CD8-positive, alpha-beta T cell (primary cell): ENCODE measurements at places on chromosomes 3 and 15. TPM values are rescaled to one million over a fixed set of nuclear protein-coding genes. Genes with fewer than 3 reads are reported as not detected.

GRCh38 chr3:129304146-129304961, 25.7 kb downstream of the HMCES start:
- DNase-seq, result no peak

IREB2 gene
- 76.7 TPM for total RNA-seq

DNA sequence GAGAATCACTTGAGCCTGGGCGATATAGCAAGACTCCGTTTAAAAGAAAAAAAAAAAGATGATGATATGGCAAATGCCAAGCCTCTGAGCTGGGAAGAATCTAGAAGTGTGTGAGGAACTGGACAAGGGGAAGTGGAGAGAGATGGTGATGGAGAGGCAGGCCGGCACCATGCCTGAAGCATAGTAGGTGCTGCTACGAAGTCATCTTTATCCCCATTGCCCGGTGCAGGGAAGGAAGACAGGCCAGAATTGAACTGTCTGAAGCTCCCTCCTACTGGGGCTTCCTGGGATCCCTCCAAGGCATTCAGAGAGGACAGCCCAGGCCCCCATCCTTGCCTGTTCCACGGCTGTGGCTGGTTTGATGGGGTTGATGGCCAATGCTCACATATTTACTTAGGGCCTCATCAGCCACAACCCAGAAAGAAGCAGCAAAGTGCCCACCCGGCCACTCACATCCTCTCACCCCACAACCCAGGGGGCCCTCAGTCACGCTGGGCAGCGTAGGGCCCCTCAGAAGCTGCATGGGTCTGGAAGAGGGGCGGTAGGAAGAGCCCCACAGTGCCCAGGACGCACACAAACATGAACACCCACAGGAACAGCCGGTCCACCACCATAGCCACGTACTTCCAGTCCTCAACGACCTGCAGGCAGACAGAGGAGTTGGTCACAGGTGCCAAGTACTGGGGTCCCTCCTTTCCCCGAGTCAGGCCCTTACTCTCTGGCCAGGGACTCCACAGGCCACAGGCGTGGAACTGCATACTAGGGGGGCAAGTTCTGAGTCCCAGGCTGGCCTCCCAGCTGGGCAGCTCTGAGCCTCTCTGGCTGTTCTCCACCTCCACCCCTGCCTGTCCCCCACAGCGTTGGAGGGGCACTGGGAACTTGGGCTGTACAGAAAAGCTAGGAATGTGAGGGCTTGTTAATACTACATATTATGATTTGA, 4.1 kb upstream of the CHRNA3 start:
- no peak for DNase-seq

- DNase-seq, result no peak
Measured at GRCh38 chr15:69974321-69974720, 123.4 kb downstream of the TLE3 start.

DNA sequence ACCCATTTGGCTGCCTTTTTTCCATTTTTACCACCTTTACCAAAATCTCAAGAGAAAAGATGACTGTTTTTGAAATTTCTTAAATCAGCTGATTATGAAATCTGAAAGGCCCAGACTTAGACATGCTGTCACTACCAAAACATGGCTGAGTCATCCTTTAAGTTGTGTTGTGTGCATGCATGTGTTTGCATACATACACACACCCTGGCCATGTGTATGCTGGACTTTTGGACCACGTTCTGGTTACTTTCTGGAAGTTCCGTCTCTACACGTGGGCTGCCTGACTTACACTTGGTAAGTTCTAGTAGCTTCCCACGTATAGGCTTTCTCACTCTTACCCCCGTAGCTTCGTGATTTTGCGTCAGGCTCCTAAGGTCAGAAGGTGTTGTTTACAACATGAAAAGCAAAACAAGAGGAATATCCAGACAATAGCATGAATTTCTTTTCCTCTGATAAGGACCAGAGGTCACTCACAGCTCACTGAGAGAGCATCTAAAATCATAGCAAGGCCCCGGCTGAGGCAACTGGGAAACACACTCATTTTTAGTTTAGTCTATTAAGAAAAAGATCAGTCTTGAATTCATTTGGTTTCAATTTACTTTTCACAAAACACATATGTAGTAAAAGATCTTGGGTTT, 62.4 kb downstream of the COL8A1 start:
- DNase-seq, result no peak

TMEM62 gene
- total RNA-seq, result 23.0 TPM

EEF1AKMT4 gene
- total RNA-seq, result 0.38 TPM

GRCh38 chr15:63719281-63719680, 114.5 kb downstream of the HERC1 start:
- no peak for DNase-seq

USP4 gene
- total RNA-seq, result 92.4 TPM

ARNT2 gene
- total RNA-seq, result not detected

GRCh38 chr15:77497110-77497737, 76.5 kb downstream of the HMG20A start:
- no peak for DNase-seq

DNA sequence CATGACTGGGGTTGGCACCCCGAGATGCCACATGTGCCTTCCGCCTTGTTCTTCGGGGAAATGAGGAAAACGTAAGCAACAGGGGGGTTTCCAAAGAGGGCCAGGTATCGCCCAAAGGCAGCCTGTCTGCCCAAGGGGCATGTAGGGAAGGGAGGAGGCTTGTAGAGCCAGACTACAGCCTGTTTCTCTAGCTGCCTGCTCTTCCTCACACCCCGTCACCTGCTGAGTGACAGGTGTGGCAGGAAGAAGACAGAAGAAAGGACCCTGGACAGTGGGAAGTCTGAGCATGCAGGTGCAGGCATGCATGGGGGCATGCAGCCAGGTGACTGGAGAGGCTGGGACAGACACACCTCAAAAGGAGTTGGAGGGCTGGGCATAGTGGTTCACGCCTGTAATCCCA, 9.8 kb downstream of the PLA2G4E start:
- no peak for DNase-seq

GRCh38 chr3:48478626-48479555, 25.1 kb downstream of the SHISA5 start:
- DNase-seq, result peak; percentile 74

- no peak for DNase-seq
Measured at GRCh38 chr15:58559904-58560588, 128.3 kb downstream of the LIPC start.

DNA sequence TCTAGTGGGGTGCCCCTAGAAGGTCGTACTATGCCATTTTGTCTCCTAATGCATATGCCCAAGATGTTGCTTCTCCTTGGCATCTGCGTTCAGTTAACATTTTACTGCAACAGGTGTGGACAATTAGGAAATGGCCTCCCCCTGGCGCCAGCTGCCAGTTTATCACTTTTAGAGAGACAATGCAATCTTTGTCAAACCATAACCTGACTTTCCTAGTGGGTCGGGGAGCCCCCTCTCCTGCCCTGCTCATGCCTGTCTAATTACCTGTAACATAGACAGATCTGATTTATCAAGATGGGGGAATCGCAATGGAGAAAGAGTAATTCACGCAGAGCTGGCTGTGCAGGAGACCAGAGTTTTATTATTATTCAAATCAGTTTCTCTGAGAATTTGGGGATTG, 353.7 kb upstream of the SGO1 start:
- no peak for DNase-seq

DNA sequence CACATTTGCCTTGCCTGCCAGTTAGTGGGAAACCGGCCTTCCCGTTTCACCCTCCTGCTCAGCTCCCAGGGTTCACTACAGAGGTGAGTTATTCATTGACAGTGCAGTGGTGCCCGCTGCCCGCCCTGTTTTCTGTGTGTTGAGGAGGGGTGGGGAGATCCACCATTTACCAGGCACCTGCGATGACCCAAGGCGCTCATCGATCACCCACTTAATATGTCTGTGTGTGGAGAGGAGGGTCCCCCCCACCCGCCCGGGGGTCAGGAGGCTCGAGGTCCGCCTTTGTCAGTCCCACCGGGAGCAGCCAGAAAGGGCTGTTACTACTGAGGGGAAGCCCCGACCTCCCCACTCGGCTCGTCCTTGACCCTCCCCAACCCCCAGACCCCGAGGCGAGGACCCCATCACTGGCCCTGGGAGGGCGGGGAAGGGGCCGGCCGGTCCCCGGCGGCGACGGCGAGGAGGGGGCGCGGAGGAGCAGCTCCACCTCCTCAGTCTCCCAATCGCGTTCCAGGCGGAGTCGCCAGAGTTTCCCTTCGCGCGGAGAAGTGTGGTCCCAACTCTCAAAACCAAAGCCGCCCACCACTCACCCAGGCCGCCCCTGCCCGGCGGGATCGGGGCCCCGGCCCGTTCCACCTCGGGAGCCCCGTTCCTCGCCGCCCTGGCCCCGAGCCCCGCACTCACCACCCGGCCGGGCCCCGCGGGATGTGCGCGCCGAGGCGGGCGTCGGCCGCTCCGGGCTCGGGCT, 1.1 kb downstream of the PLXNB1 start:
- DNase-seq, result no peak

DNA sequence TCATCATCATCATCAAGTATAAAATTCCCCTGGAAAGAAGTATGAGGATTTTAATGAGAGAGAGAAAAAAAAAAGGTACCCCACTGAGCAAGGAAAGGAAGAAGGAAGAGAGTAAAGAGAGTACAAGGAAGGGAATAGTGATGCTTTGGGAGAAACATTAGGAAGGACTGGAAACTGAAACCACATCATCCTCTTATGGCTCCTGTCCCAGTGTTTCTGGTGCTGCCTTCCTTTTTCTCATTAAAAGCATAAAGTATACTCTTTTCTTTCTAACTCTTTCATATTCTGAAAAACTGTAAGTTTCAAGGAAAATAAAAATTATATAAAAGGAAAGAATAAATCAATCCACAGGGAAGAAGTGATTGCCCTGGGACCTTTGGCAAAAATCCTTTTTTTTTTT, 616.4 kb upstream of the CBLB start:
- no peak for DNase-seq

- no peak for DNase-seq
Measured at GRCh38 chr15:38878026-38878425, 313.4 kb upstream of the RASGRP1 start.

IL17RB gene
- total RNA-seq, result not detected

- no peak for DNase-seq
Measured at GRCh38 chr15:87959080-87959479, 297.5 kb downstream of the NTRK3 start.

PRKCI gene
- 20.2 TPM for total RNA-seq

FBXO40 gene
- not detected for total RNA-seq

DNA sequence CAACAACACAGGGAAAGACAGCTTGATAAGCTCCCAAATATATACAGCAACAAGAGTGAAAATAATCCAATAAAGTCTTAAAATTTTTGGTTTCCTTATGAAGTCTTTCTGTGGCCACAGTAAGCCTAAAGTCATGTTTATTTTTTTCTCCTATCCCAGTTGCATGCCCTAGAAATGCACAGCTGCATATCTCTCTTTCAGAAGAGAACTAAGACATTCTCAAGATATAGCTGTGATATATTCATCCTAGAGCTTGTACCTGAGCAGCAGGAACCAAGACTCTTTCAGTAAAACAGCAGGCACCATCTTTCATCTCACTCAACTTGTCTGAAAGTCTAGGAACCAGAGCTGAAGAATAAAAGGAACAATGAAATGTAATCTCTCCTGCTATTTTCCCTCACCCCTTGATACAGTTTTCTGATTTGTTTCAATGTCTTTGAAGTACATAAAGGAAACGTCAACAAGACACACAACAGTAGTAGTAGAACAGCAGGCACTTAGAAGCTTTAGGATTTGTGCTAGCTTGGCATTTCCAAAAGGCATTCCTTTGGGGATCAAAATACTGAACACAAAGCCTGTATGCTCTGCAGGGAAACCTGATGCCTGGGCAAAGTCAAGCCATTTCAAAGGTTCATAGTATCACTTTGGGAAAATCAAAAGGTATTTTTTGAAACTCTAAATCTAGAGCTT, 536.8 kb downstream of the PYDC2 start:
- DNase-seq, result no peak

BSN gene
- 0.17 TPM for total RNA-seq

TTLL13 gene
- 0.28 TPM for total RNA-seq

GRCh38 chr15:75235760-75236729, 22.1 kb upstream of the GOLGA6C start:
- DNase-seq, result no peak
